ENCODE measurements at places on chromosomes 16 and 17.

DNA sequence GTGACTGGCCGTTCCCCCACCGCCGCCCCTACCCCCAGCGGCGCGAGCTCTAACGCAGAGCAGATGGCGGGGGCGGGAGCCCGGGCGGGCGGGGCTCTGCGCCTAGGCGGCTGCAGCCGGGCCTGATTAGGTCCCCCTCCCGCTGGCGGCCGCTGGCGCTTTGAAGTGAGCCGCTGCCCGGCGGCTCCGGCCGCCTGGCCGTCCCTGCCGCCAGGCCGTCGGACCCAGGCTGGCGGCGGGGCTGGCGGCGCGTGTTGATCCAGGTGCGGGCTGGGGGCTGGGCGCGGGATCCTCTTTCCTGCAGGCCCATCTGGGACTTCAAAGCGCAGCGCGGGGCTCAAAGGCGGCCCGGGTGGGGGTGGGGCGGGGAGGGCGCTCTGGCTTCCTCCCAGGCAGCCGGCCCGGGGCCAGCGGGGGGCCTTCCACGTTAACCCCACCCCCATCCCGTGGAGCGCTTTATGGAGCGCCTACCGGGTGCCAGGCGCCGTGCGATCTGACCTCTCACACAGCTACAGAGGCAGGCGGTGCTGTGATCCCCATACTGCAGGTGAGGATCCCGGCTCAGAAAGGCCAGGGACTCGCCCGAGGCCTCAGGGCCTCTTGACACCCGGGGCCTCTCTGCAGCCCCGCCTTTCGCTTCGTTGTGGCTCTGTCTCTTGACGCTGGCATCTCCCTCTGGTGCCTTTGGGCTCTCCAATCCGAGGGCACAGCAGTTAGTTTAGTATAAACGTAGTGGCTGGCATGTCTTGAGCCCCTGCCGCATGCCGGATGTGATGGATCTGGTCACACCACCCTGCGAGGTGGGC lies 80.0 kb upstream of the NKD1 start:
- no peak for DNase-seq

DNA sequence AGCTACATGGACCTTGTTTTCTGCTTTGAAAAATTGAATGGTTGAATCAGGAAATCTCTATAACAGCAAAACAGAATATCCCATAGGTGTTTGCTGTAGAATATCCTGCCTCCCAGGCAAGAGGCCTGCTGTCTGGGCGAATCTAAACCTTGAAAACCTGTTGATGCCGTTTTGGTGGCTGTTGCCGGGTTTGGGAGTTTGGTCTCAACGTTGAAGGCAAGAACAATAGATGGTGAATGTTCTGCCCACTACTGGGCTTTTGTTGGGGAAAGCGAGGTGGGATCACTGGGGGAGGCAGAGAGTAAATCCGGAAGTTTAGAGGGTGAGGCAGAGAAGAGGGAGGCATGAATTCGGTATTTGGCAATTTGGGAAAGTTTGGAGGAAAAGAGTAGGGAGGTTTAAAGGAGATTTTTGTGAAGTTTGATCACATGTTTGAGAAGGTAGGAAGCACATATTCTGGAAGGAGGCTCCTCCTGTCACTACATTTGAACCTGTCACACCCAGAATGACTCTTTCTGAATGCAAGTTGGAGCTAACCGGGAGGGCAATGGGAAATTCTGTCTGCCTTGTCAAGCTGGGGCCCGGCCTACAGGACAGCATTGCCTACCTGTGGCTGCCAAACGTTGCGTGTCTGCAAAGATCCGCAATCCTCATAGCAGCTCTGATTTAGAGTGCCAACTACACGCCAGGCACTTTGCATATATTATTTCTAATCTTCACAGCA lies 46.5 kb downstream of the GPRC5B start:
- no peak for DNase-seq

GRCh38 chr16:85527767-85528297 lies 85.3 kb upstream of the GSE1 start:
- DNase-seq = no peak

- DNase-seq = no peak
Measured at GRCh38 chr16:88906535-88907105, 40.2 kb upstream of the PABPN1L start.

DNA sequence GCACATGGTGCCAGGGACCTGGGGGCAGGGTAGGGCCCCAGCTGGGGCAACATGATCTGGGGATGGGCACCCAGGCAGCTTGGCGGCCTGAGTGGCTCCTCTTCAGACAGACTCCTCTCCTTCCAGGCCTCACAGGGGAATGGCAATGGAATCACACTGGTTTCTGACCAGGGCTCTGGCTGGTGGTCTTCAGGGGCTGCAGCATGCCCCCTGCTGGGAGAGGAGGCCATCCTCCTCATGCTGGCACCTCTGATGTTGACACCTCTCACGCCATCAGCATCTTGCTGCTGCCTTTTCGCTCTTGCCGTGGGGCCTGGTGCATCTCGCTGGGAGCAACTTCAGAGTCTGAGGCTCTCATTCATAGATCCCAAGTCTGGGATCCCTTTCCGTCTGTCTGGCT lies 11.2 kb upstream of the GFOD2 start:
- no peak for DNase-seq

DNA sequence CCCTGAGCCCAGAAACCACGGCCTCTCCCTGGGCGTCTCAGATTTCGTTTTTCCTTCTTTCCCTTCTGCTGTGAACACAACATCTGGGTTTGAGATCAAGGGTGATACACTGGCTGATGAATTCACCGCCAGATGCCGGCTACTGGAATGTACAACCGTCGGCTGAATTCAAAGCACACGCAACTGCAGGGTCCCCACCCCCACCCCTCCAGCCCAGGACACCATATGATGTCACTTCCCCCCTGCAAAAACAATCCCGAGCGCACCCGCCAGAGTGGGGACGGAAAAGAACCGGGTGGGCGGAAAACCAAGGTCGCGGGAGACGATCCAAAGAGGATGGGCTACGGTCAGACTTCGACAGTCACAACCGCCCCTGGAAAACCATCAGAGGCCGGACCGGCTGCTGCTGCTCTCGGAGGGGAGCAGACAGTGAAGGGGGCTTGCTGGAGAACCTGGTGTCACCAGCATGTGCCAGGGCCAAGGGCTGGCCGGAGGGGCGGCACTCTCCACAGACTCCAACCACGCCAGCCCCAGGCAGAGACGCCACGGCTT lies 23.3 kb downstream of the CEP295NL start:
- DNase-seq = peak; percentile 71

DNA sequence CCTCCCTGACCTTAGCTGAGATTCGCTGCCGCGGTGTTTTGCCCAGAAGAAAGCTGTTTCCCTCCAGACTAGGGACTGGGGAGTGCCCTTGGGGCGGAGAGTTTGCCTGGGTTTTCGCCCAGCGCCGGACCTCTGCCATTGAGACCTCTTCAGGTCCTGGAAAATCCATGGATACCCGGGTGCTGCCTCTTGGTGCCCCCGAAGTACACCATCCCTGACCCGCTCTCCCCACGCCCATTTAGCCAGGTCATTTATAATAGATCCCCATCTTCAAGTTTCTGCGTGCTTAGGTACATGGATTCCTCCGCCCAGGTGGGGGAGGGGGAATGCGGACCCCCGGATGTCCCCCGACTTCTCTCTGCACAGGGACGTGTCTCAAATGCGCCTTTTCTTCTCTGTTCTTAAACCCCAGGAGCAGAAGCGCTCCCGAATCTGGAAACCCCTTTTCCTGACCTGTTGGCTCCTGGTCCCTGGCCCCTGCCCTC lies 15.0 kb upstream of the CBX8 start:
- no peak for DNase-seq

- no peak for DNase-seq
Measured at GRCh38 chr17:3788200-3788599, 12.8 kb downstream of the ITGAE start.

GRCh38 chr16:22642416-22643088 lies 131.9 kb downstream of the NPIPB5 start:
- DNase-seq = no peak

DNA sequence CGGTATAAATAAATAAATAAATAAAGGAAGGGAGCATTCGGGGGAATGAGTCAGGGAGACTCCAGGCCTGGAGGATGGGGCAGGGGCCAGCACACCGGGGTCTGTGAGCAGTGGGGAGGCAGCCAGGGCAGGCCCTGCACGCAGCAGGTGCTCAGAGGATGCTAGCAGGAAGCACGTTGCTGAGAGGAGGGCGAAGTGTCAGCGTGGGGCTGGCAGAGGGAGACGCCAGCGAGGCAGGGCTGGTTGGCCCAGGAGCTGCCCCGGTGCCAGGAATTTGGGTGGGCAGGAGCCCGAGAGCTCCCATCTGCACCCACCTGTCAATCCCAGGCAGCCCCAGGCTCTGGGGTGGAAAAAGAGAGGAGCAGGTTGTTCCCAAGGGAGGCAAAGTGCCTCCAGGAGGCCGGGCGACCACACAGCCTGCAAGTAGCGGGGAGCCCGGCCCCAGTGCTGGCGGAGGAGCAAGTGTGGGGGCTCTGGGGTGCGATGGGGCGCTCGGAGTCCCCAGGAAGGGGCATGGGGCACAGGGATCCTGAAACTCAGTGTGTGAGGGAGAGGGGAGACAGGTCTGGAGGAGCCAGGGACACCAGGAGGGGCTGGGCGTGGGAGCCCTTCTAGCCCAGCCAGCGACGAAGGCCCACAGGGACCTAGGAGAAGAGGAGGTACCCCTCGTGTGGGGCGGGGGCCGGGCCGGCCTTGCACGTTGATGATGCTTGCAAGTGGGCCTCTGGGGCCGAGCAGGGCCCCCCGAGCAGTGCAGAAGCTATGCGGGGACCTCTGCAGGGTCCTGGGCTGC lies 28.0 kb downstream of the SOX8 start:
- no peak for DNase-seq

DNA sequence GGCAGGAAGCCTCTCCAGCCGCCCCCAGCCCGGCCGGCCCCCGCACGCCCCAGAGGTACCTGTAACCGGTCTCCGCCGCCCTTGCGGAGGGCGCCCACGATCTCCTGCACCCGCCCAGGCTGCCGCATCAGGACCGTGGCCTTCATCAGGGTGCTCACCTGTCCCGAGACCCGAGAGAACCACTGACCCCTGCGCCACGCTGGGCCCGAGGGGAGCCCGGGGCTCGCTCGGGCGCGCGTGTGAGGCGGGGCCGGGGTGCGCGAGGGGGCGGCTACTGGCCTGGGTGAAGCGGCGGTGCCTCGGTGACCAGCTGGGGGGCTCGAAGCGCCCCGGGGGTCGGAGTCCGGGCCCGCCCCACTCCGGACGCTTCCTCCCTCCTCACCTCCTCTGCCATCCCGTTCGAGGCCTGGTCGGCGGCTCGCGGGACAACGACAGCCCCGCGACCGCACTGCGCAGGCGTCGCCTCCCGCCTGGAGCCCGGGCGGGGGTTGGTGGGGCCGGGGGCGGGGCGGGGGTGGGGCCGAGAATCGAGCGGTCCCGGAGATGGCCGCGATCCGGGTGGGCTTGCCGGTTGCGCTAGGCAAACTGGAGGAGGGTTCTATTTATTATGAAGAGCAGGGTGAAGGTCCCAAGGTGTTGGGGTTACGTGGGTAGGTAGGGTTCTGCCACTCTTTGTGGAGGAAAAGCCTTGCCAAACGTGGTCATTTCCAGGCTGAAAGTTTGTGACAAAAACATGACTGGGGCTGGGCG lies at the start of gene NT5C3B:
NT5C3B (minus strand) TSS at position 433 of the 750 bp plus-strand sequence; CDS start at position 394, 39 bp downstream.
- DNase-seq = peak; percentile 34
